Epithelial cell of esophagus (primary cell): ENCODE measurements at places on chromosomes 4 and X.
A peak's percentile ranks its signal among the peaks of the same experiment; 100 is the strongest.

- no peak for DNase-seq
Observed at GRCh38 chr4:8893624-8894423, 22.2 kb upstream of the HMX1 start.

GRCh38 chr4:188221090-188221489 lies 81.8 kb downstream of the TRIML1 start:
- DNase-seq: peak; percentile 74

GRCh38 chr4:38572793-38573192 lies 91.2 kb upstream of the KLF3 start:
- DNase-seq: peak; percentile 30

- DNase-seq: peak; percentile 46
Observed at GRCh38 chr4:123055943-123056342, 133.5 kb upstream of the NUDT6 start.

DNA sequence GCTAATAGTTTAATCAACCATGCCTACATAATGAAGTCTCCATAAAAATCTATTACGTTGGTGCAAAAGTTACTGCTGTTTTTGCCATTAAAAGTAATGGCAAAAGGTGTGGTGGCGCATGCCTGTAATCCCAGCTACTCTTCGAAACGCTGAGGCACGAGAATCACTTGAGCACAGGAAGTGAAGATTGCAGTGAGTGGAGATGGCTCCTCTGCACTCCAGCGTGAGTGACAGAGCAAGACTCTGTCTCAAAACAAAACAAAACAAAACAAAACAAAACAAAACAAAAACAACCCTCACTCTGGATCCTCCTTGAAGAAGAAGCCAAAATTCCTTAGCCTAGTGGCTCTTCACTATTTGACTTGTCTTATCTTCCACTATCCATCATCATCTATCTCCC lies 78.0 kb downstream of the MSN start:
- DNase-seq: no peak
